ENCODE measurements at places on chromosomes 1 and 21.

GRCh38 chr21:30567617-30568016, 6.5 kb upstream of the KRTAP19-7 start:
- no peak for DNase-seq

DNA sequence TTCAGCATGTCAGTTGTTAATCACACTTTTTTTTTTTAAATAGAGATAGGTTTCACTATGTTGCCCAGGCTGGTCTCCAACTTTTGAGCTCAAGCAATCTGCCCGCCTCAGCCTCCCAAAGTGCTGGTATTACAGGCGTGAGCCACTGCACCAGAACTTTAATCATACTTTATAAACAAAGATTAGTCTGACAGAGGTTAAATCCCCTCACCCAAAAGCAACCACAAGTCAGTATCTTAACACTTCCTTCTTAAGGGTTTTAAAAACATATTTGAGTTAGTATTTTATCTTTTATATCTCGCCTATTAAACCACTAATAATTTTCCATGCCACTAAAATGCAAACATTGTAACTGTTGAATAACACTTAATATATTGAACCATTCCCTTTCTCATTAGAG, 70.2 kb downstream of the COP1 start:
- no peak for DNase-seq

- DNase-seq: no peak
These were observed 12.8 kb upstream of the RIPK4 start for GRCh38 chr21:41779659-41780058.

DNA sequence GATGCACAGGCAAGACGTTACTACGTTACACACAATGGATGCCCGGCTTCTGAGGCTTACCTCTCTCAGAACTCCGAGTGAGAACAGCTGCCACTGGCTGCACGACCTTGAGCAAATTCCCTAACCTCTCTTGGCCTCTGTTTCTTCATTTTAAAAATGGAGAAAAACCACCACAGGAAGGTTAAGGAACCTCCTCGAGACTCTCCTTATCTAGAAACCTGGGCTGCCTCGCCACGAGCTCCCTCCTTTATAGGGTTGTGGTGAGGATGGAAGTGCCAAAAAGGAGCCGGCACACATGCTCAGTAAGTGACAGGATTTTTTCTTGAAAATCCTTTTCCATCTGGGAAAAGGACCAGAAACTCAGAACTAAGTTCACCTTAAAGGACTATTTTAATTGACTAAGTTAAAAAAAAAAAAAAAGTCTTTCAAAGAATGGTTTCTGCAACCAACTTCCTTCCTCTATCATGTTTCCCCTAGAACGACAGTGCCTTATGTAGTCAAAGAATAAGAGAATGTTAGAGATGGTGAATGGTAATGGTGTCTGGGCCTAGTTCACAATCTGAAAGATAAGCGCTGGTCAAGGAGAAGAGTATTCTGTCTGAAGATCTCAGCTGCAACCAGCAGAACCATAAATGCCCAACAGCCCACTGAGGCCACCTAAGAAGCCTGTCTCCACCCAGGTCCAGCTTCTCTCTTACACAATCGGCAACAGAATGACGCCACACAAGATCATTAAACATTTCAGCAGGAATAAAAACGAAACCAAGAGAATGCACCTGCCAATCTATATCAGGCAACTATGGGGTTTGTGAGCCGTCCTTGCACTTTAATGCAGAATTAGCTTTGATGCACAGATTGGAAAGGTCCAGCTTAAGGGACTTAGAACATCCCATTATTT, 64.9 kb downstream of the SLC45A1 start:
- DNase-seq: no peak

DNA sequence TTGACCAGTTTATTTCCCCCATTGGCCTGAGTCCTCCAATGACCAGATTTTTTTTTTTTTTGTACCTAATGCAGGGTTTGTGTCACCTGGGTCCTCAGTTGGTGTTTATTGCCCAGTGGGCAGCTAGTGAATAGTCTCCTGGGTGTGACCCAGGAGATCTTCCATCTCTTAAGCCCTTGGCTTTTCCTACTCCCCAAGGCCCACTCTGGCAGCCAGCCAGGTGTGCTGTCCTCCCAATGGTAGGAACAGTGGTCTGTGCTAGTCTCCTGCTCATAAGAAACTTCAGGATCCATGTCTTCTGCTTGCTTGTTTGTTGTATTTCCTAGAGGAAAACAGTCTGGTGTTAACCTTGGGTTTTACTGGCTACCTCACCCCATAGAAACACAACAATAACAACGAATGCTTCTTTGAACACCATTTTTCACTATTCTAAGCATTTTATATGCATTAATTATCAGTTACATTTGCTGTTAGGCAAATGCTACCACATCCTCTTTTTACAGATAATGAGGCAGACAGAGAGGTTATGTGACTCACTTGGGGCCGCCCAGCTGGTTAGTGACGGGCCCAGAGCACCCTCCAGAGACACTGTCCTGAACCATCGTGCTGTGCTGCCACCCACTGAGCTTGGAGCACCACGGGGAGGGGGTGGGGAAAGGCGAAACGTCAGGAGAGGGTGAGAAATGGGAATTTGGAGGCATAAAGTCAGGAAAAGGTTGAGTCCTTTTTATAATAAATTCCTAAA, 107.5 kb downstream of the HIVEP3 start:
- peak; percentile 52 for DNase-seq

GRCh38 chr1:3459940-3460671, 5.6 kb downstream of the ARHGEF16 start:
- DNase-seq: no peak

- peak; percentile 37 for DNase-seq
These were observed 46.6 kb downstream of the RGS7 start for GRCh38 chr1:241310451-241310850.

GRCh38 chr1:9770298-9770697, 53.5 kb downstream of the CLSTN1 start:
- DNase-seq: no peak

DNA sequence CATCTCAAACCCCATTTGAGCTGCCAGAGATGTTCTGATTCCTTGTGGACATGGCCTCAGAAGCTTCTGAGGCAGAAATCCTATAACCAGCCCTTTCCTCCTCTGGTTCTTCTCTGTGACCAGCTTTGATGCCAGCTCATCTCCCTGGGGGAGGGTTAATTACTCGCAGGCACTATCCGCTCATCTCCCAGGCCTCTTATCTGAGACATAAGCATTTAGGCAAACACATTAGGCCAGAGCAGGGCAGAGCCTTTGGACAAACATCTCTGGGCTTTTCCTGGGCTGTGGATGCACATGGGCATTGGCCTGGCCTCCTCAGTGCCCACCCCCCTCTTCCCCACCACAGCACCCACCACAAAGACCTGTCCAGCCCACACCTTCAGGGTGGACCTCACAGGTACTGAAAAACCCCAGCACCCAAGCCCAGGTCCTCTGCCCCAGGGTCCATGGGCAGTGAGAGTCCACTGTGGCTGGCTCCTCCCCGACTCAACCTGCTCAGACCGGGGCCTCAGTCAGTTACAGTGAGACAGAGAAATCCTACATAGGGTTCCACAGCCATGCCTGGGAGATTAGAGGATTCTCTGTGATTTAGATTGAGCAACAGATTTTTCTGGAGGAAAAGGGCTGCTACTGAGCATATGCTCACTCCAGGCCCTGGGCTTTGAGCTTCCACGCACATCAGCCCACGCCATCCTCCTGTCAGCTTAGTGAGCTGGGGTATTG, 26.9 kb downstream of the IGSF21 start:
- DNase-seq: peak; percentile 26

DNA sequence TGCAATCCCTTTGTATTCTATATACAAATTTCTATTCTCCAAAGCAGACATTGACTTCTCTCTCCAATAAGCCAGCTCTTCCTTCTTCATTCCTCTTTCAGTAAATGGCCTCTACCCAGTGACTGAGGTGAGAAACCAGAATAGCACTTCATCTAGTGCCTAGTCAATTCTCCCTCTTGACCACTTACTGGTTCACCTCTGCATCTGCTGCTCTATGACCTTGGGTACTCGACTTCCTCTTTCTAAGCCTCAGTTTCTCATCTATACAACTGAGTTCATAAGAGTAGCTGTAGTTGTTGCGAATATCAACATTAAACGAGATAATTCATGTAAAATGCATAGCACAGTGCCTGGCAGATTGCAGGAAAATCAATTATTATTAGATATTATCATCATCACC, 12.4 kb downstream of the LYST start:
- no peak for DNase-seq

DNA sequence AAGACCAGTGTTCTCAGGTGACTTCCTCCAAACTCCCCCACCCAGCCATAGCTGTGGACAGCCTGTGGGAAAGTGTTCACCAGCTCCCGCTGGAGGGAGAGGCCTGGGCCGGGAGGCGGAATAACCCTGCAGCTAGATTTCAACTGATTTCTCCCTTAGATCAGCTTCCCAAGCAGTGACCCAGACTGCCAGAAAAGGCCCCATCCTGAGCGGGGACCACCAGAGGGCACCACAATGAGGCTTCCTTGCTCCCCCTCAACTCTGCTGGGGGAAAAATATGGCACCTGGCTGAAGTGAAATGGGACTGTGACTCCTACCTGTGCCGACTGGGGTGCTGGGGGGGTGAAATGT, 50.8 kb downstream of the RHBG start:
- no peak for DNase-seq

DNA sequence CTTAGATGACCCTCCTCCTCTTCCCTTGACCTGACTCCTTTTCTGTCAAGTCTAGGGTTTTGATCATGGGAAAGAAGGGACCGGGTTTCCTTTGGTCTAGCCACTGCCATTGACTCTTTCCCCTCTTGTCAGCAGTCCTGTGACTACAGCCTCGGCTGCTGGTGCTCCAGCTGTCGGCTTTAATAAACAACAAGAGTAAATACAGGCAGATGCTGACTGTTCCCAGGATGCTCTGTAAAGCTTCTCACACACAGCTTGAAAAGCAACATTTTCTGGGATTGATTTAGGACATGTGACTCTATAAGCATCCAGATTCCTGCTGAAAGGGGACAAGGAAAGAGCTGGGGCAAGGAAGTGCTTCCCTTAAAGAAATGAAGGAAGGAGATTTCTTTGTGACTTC, 53.5 kb upstream of the CTTNBP2NL start:
- no peak for DNase-seq

- no peak for DNase-seq
These were observed 1.9 kb upstream of the DYRK1A start for GRCh38 chr21:37364722-37365121.

DNA sequence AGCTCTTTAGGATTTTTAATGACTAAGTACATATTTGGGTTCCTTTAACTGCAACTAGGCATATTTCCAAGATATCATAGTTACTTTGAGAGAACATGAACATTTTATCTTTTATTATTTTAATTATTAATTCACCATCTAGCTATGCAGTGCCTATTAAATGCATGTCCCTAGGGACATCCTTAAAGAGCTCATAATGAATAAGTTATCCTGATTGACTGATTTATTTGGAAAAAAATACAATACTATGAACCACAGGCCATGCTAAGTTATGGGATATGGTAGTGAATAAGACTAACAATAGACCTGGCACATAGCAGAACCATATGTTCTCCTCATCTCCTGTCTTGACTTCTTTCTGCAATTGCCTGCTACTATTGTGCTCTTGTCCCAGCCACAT, 16.4 kb upstream of the C1orf105 start:
- no peak for DNase-seq

GRCh38 chr1:117760069-117760468, 154.2 kb downstream of the TENT5C start:
- no peak for DNase-seq

- DNase-seq: no peak
These were observed 875.5 kb upstream of the ADGRL2 start for GRCh38 chr1:80925130-80925805.

DNA sequence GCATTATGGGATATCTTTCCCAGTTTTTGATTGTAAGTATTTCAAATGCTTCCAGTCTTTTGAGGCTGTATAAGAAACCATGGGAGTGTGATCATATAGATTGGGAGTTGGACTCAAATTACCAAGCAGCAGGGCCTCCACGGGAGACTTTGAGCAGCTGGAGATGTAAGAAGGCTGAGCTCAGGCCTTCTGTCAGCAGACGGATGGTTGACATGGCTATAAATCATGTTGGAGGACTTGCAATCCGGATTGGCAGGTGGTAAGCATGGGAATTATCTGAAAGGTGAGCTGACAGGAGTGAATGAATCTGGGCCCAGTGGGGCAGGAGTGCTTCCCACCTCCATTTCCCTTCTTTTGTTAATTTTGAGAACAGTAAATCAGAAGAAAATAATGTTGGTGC, 83.2 kb upstream of the PPM1J start:
- no peak for DNase-seq

DNA sequence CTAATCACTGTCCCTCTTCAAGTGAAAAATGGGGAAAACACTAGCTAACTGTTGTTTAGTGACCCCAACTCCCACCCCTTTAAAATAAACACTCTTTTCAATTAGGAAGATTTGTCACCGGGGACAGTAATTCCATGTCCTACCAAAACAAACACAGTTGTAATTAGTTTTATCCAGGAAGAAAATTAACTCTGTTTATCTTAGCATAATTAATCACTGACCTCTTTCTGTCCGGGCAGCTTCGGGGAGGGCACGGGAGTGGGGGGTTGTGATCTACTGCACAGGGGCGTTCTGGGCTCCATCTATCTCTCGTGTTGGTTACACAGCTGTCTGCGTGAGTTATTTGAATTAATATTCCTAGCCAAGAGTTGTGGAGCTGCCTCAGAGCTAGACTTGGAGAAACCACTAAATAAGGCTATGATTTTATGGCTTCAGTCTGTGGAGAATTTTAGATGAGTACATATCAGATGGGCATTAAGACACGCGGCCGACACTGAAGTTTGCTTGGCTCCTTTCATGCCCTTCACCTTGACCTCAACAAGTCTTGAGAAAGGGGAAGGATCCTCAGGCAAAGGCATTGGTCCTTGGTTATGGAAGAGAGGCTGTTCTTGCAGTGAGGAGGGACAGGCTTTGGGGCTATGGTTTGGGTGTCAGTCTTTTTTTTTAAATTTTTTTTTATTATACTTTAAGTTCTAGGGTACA, 102.0 kb upstream of the TRABD2B start:
- DNase-seq: no peak

DNA sequence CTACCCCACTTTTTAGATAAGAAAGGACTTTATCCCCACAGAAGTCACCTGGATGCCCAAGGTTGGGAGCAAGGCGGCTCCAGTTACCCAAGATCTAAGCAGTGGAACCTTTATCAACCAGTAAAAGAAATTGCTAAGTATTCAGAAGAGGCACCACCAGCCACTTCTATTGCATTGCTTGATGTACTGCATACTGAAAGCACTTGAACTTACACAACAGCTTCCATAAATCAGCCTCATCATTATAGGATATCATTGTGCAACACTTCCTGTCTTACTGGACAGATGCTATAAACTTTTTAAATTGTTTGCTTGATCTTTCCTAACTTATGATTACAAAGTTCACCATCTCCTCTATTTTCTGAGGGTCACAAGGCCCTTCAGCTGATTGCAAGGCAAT, 642.7 kb upstream of the CXADR start:
- no peak for DNase-seq

All from fibroblast of skin of back (primary cell).